HS-5 (cell line): ENCODE measurements at places on chromosomes 6 and 20.

DNA sequence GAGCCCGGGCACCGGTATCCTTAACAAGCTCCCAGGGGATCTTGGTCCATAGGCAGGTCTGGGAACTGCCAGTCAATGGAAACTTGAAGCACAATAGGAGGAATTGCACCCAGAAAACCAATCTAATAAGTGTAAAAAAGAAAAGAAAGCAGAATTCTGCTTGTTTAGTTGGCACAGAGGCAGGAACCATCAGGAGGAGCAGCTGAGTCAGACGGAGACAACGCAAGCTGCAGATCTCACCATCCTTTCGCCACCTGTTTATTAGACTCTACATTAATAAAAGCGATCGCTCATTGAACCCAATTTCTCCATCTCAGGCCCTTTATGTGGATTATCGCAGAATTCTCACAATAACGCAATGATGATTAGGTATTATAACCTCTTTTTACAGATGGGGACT is 9.8 kb downstream of the ZFP64 start:
- DNase-seq, result no peak

DNA sequence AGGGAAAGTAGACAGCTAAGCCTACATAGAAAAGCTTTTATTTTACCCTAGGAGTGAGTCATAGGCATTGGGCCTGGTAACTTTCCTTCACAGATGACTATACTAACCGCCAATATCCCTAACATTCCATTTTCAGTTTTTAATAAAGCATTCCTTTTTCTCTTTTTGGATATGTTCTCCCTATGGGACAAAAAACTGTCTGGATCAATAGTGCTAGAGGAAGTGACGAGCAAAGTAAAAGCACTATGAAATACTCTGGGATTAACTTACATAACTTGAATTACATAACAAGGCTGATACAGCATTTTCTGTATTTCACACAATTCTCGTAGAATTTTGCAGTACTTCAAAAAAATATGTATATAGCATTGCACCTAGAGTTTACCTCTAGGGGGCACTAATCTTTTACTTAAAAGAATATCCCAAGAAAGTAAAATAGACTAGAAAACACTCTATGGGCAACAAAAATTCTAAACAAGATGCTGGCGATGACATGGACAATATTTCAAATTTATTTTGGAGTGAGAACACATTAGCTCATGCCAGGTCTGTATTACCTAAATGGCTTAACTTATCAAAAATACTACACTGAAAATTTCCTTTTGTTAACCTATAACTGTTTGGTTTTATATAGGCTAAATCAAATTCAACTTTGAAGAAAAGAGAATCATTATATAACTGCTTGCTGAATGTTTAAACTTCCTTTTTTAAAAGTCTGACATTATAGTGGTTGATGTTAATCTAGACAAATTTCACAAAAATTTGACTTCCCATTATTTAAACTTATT is 66.3 kb upstream of the DST start:
- DNase-seq, result peak; percentile 91

DNA sequence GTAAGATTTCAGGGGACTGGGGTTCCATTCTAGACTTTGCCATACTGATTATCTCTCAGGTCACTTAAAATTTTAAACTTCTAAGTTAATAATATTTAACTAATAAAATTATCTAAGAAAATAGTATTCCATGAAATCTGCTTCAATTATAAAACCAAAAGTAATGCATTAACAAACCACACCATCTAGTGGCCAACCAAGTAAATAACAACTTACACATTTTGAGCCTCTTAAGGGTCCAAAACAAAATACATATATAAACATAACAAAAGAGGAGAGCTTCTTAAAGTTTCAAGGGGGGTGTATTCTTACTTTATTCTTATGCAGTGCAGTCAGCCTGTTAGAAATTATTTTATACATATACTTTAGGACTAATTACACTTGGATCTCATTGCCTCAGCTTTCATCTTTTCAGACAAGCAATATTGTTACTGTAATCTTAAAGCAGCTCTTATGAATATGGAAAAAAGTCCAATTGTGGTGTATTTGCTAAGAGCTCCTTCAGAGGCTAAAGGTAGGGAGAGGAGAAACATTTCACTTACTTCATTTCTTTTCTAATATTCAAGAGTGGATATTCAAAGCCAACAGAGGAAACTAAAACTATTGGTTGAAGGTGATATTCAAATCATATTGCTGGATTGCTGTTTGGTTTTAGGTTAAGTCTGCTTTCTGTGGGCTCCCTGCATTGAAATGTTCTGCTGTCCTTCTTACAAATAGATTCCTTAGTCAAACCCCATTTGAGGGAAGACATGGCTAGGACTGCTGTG is 199.7 kb upstream of the SIM1 start:
- no peak for DNase-seq

DNA sequence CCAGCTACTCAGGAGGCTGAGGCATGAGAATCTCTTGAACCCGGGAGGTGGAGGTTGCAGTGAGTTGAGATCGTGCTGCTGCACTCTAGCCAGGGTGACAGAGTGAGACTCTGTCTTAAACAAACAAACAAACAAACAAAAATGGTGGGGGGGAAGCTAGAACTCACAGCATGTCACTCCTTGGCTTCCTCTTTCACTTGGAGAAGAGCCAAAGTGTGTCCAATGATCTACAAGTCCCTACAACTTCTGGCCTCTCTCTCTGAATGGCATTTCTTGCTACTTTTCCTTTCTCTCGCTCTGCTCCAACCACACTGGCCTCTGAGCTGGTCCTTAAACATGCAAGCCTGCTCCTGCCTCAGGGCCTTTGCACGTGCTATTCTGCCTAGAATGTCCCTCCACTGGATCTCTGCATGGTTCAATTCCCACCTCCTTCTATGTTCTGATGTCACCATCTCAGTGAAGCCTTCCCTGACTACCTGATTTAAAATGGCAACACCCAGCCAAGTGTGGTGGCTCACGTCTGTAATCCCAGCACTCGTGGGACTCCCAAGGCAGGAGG is 8.1 kb downstream of the TLDC2 start:
- DNase-seq, result no peak

GRCh38 chr6:33164176-33164575 is 28.1 kb downstream of the COL11A2 start:
- no peak for DNase-seq

DNA sequence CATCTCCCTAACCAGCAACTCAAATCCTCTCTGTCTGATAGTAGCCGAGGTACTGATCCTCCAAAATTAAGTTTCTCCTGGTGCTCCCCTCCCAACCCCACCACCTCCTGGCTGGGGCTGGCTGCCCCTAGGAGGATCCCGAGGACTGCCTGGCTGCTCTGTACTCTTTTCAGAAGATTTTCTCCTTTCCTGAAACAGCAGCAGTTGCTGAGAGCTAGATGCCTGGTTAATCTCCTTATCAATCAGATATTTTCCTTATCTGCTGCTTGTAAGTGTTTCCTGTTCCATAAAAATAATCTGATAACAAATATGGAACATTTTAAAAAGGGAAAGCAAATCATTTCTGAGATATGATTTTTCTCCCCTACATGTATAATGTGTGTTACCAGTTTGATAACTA is 52.8 kb downstream of the ZMYND8 start:
- DNase-seq, result no peak

- no peak for DNase-seq
These were observed 233.0 kb upstream of the PRND start for GRCh38 chr20:4488407-4489339.

- no peak for DNase-seq
These were observed 476.1 kb downstream of the TFAP2A start for GRCh38 chr6:9938801-9939200.

DNA sequence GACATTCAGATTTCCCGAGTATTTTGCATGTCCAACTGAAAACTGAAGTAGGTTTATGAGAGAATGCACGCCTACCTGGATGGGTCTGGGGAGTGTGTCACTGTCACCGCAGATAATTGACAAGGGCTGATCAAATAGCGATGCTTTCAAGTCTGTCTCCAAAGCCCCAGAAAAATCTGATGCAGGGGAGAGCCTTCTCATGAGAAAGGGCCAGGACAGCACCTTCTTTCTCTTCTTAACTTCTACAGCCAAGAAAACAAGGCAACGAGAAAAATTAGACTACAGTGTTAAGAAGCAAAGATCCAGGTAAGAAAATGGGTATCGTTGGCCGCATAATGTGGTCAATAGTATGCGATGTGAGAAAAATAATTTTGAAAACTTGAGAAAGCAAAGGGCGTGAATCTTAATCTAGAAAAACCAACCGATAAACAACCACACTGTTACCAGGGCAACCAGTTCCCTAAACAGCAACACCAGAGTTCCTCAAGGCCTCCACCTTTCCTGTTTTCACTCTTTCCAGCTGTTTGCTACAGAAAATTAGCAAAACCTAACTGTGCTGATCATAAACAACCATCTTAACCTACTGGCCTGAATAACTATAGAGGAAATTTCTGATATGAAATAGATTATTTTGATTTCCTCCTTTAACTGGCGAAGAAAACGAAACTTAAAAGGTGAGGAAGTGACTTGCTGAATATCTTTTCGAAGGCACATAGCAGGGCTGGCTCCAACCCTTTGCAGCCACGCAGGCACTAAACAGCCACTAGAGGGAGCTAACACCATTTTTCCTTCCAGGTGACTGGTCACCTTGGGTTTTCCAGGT is 2.6 kb downstream of the TAGAP start:
- DNase-seq, result no peak

DNA sequence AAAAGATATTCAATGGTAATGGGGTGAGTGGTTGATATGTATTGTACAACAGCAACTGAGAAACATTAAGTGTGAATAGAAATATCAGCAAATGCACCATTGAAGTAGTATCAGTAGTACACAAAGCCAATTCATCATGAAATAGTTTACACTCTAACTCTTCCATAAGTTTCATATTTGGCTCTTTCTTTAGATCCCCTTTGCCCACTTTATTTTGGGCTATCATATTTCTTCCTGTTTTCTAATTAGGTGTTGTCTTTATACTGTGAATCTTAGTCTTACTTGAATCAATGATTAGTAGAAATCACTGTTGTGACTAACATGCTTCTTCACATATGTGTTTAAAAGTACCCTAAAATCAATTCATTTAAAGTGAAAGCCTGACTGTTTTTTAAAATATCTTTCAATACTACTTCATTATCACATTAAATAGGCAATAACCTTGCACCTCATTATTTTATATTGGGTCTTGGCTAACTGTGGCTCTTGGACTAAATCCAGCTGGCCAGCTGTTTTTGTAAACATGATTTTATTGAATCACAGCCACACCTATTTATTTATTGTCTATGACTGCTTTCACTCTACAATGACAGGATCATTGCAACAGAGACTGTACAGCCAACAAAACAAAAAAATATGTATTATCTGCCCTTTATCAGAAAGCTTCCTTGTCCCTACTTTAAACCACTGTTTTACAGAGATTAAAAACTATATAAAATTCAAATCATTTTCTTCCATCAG is 38.9 kb downstream of the EYS start:
- DNase-seq, result no peak

DNA sequence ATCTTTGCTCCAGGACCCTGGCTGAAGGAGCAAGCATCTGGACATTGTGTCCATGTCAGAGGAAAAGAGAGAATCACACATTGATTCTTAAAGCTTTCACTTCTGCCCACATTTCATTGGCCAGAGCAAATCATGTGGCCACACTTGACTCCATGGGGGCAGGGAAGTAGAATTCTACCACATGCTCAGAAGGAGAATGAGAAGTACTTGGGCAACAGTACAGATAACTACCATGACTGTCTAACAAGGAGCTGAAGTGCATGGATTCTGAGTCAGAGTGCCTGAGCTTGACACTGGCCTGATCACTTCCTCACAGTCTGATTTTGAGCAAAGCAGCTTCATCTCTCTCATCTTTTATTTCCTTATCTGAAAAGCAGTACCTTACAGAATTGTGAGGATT is 38.6 kb downstream of the GHRH start:
- DNase-seq, result peak; percentile 91

GRCh38 chr6:147268254-147268653 is 64.0 kb downstream of the STXBP5 start:
- peak; percentile 50 for DNase-seq

DNA sequence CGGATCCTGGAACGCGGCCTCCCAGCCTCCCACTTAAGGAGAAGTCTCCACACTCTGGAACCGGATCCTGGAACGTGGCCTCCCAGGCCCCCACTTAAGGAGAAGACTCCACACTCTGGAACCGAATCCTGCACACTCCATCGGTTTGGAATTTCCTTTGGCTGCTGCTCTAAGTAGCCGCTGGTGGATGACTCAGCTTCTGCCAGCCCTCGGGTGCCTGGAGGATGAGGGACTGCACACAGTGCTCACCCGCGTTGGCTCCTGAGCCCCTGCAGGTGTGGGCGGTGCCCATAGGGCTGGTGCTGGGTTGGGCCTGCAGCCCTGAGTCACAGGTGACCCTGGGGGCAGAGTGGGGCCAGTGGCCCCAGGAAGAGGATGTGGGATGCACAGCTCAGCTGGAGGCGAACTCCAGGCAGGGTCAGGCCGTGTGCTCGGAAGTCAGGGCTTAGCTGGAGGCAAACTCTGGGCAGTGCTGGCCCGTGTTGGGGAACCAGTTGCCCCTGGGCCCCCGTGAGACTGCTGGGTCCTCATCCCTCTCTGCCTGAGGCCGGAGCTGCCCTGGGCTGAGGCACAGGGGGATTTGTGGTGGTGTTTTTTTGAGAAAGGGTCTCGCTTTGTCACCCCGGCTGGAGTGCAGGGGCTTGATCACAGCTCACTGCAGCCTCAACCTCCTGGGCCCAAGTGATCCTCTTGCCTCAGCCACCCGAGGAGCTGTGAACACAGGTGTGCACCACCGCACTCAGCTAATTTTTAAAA is 13.9 kb upstream of the TNFRSF6B start:
- DNase-seq, result peak; percentile 99

- DNase-seq, result no peak
These were observed 111.4 kb downstream of the QKI start for GRCh38 chr6:163525926-163526325.

DNA sequence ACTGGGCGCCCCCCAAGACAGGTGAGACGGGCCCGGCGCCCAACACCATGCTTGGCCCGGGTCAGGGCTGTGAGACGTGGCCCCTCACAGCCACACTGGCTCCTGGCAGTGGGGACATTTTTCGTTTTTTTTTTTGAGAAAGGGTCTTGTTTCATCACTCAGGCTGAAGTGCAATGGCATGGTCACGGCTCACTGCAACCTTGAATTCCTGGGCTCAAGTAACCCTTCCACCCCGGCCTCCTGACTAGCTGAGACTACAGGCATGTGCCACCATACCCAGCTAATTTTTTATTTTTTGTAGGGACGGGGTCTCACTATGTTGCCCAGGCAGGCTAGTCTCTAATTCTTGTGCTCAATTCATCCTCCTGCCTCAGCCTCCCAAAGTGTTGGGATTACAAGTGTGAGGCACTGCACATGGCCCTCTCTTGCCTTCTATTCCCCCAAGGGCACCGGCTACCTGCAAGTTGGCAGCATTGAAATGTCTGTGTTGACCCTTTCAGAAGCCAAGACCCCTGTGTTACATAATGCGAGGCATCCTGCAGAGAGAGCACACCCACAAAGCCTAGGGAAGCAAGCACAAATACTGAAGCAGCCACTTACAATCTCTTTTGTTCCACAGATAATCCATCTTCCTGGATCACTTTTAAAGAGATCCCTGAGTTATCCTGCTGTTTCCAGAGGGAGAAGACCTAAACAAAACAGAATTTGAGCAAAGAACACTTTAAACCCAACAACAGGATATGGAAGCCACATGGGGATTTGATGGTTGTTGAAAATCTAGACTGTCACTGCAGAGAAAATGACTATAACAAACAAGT is 57.5 kb upstream of the SLC4A11 start:
- no peak for DNase-seq

GRCh38 chr6:104572901-104573300 is 286.8 kb downstream of the HACE1 start:
- no peak for DNase-seq

- no peak for DNase-seq
These were observed 98.0 kb downstream of the RPP40 start for GRCh38 chr6:4905826-4906225.
